ENCODE measurements at places on chromosomes 7 and 10. TPM values are rescaled to one million over a fixed set of nuclear protein-coding genes. Genes with fewer than 3 reads are reported as not detected.

EBLN1 gene
- total RNA-seq = not detected

LIPN gene
- not detected for total RNA-seq

TAS2R39 gene
- not detected for total RNA-seq

ITGA8 gene
- total RNA-seq = 1.7 TPM

SKAP2 gene
- total RNA-seq = 5.2 TPM

AOAH gene
- 1.9 TPM for total RNA-seq

CYP2C8 gene
- total RNA-seq = not detected

SLC4A2 gene
- 62.9 TPM for total RNA-seq

ING3 gene
- 13.4 TPM for total RNA-seq

ZPBP gene
- total RNA-seq = not detected

LIPF gene
- not detected for total RNA-seq

Measured in left ventricle myocardium inferior (tissue), 1 donor.